ENCODE measurements at places on chromosomes 5 and 9.

DNA sequence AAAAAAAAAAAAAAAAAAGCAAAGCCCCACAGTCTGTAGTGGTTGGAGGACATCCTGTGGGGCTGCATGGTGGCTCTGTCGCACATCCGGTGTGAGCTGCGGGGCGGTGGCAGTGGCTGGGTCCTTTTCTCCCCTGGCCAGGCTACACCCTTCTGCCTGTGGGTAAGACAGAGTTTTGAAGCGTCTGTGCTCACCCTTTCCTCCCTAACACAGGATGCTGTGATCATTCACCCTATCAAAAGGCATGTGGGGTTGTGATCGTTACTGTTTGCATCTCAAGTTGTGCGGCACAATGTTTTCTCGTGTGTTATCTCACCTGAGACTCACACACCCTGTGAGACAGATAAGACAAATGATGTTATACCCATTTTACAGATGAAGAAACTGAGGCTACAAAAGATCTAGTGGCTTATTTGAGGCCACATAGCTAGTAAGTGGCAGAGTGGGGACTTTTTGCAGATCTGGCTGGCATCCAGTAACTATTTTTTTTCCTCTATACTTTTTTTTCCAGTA, 17.5 kb downstream of the IRF1 start:
- DNase-seq, result no peak

- DNase-seq, result no peak
These were observed 133.0 kb upstream of the TUT7 start for GRCh38 chr9:86486891-86487837.

GRCh38 chr9:138063785-138064184, 186.2 kb downstream of the CACNA1B start:
- no peak for DNase-seq

GRCh38 chr5:172299916-172300439, 16.4 kb upstream of the UBTD2 start:
- DNase-seq, result no peak

DNA sequence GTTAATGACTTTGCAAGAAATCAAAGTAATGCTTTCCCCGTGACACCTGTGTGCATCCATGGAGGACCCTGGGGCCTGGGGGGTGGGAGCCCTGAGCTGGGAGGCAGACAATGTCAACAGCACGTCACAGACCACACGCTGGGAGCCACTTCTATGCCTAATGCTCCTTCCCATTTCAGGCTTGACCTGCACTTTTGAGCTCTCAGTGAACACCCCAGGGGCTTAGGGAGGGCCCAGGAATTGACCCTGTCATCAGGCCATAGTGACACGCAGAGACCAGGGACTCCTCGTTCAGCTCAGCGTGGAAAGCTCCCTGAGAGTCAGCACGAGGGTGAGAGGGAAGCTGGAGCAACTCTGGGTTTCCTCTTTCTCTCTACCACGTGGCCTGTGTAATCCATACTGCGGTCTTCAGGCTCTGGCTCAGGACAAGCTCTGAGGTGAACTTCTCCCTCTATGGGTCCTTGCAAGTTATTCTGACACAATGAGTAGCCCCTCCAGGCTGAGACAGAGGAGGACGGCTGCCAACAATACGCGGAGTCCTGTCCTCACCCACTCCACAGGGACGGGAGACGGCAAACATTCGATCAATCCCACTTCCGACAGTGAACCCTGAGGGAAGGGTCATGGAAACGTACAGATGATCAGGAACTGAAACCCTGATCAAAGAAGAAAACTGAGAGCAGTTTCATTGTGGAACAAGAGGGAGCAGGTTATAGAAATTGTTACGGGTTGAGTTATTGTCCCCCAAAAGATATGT, 130.8 kb upstream of the IRX4 start:
- DNase-seq, result no peak

DNA sequence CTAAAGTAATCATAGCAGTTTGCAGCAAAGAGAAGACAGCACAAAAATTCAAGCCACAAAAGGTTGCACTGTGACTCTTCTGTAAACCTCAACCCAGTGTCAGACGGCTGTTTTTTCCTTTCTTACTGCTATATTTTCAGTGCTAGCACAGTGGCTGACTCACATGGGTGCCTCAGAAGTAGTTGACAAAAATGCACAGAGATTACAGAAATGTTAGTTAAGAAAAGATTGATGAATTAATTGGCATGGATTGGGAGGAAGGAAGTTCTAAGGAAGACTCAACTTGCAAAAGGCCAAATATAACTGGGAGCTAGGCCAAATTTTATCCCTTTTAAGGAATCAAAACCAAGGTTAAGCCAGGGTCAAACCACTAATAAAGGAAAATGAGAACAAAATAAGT, 43.7 kb upstream of the ITGA1 start:
- DNase-seq, result no peak

DNA sequence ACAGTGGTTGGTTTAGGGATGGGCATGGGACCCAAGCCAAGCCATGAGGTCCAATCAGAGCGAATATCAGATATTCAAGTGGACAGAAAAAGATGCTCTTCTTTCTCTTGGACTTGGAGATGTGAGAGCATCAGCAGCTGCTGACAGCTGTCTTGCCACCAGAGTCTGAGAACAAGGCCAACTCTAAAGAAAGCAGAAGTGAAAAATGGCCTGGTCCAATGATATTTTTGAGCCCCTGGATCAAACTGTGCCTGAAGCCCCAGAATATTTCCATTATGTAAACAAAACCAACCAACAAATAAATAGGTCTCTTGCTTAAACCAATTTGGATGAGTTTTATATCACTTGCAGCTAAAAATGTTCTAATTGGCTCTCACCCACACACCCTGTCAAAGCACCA, 30.7 kb upstream of the JADE2 start:
- DNase-seq, result no peak

DNA sequence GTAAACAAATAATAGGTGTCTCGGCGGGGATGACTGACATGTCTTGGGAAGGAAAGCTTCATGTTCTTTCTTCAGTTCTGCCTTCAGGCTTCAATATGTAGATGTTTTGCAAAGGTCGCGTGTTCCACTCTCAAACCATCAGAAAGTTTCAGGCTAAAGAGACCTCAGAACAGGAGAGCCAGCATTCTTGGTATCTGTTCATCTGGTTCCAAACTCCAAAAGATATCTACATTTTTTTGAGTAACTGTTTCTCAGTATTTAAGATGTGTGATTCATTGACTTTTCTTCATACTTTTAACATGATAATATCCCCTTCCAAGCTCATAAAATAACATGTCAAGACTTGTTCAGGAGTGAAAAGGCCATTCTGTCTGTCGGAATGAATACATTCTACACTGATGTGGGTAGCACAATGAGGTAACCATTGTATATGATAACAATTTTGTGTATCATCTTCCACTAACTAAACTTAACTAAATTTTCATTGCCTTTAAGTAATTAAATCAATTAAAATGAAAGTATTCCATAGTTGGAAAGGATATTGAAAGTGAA, 183.6 kb downstream of the CFAP90 start:
- no peak for DNase-seq

GRCh38 chr9:114072184-114073140, 5.6 kb downstream of the AMBP start:
- DNase-seq, result peak; percentile 65

GRCh38 chr5:52963636-52964035, 25.5 kb upstream of the ITGA2 start:
- DNase-seq, result no peak

GRCh38 chr5:180646963-180647305, 2.5 kb downstream of the FLT4 start:
- no peak for DNase-seq

DNA sequence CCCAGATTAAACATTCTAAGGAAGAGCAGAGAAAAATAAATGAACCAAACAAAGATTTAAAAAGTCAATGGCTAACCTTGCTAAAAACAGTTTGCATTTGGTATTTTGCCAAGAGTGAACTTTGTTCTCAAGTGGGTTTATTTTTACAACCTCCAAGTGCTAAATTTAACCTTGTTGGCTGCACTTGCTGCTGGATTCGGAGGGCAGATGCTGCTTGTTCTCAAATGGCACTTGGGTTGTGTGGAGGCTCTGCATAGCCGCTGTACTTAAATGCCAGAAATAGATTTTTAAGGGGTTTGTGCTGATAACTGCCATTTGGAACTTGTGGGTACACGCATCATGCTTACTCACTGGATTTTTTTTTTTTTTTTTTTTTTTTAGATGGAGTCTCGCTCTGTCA, 13.3 kb upstream of the SPATA24 start:
- no peak for DNase-seq

- DNase-seq, result no peak
These were observed 109.9 kb downstream of the PHF2 start for GRCh38 chr9:93686127-93686879.

DNA sequence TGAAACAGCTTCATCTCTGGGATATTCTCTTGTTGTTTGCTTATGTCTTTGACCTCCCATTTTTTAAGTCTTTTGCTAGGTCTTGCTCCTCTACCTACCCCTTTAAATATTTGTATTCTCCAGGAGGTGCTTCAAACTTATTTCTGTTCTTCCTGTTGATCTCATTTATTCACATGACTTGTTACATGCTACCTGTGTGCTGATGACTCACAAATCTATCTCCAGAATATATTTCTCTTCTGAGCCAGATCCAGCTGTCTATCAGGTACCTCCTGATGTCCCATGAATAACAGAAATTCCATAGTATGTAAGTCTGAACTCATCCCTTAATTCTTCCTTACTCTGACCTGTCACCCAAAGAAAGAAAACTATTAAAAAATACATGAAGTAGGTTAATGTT, 11.0 kb downstream of the NIPBL start:
- no peak for DNase-seq

DNA sequence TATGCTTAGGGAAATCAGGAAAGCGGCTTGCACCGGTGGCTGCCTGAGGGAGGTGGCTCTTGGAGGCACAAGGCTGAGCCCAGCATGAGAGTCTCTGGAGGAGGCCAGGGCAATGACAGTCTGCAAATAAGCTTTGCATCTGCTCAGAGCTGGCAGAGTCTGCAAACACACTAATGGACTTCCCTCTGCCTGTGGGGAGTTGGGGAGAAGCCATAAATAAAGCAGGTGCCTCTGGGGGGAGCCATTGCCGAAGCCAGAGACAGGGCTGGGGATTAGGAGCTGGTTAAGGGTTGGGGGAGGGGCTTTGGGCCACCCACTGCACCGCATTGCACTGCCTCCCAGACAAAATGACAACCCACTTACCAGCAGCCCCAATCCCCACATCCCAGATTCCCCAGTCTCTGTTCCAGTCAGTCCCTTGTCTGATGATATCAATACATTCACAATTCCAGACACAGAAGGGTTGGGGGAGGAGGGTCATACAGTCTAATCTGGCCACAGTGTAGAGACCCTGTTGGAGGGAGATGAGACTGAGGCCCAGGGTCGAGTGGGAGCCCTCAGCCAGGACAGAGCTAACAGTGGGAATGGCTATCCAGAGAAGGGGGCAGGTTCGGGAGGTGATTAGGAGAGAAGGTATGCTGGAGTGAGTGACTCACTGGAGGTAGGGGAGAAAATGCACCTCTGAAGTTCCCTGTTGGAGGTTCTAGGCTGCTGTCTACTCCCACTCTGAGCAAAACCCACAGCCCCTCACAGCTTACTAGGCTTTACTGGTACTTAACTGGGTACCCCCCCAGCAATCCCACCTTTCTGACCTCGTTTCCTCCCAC, 53.7 kb downstream of the PAX5 start:
- no peak for DNase-seq

GRCh38 chr5:109690975-109691574, 1.3 kb downstream of the MAN2A1 start:
- peak; percentile 84 for DNase-seq

- no peak for DNase-seq
These were observed 28.3 kb downstream of the UHRF2 start for GRCh38 chr9:6441269-6441668.

DNA sequence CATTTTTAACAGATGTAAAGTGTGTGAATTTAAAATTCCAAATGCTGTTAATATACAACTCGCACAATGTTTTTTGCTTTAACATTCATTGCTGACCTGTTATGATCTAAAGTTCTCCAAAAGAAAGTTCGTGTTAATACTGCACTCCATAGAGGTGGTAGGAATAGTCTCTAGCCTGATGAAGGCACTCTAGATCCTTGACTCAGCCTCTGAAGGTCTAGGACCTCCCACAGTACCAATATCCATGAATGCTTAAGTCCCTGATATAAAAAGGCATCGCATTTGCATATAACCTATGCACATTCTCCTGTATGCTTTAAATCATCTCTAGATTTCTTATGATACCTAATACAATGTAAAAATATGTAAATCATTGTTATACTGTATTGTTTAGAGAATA, 213.6 kb downstream of the EFNA5 start:
- DNase-seq, result no peak

DNA sequence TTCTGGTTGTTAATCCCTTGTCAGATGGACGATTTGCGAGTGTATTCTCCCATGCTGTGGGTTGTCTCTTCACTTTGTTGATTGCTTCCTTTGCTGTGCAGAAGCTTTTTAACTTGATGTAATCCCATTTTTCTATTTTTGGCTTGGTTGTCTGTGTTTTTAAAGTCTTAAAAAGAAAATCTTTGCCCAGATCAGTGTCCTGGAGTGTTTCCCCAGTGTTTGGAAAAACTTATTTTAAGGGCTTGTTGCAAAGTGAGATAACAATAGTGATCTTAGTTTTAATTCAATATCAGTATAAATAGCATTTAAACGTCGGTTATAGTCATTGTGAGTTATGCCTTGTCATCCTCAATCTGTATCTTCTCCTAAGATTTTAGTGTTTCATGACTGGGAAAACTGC, 329.5 kb downstream of the CCDC171 start:
- no peak for DNase-seq

DNA sequence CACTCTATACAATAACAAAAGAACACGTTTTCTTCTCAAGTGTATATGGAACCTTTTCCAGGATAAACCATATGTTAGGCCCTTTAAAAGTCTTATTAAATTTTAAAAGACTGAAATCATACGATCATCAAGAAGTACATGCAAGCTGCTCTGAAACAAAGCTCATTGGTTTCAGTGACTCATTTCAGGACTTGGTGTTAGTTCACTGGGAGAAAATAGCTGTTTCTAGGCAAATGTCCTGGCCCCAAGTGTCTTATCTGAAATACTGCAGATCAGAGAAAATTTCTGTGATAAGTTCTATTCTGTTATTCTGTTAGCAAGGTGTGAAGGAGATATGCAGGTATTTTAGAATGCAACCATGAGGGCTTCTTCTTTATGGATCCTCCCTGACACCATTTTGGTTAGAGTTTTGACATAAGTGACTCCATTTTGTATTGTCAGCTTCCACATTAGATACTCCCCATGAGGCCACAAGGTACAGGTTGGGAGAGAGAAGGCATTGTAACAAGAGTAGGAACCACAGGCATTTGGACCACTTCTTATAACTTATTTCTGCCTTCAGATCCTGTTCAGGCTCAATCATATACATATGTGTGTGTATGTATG, 7.5 kb upstream of the CCDC180 start:
- DNase-seq, result no peak

DNA sequence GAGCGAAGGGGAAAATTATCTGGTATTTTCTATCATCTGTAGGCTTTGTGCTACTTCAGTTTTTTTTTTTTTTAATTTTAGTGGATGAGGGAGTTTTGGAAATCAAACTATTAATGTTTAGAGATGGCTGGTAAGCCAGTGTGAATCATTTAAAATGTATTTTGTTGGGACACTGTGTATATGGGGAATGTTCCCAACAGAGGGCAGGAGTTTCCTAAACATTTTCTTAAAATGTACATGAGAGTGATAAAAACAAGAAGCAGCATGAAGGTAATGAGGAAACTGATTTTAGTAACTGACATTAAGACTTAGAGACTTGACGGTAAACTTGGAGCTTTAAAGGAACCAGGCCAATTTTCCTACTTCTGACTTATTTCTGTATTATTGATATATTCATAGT, 68.2 kb upstream of the ITGA2 start:
- no peak for DNase-seq
